Stimulated activated CD4-positive, alpha-beta T cell treated with anti-CD3 and anti-CD28 coated beads, Interleukin-1b, Interleukin-23, amount 100 ng/mL, for 4 hours (primary cell): ENCODE measurements at places on chromosomes 4 and X.

DNA sequence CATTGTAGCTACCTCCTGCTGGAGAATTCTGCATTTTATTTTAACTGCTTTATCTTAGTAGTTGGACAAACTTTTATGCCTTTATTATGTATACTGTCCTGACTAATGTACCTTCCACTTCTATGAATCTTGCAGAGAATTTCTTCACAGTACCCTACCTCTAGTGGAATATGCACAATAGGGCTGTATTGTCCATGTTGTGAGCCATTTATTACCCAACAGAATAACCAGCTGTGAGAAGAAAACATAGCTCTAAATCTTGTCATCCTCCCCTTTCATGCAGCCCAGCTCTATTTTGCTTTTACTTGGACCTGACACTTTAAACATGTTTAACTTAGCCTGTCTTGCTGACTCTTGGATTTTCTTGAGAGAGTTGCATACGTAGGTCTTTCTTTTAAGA, 56.2 kb downstream of the MCUB start:
- DNase-seq = no peak

DNA sequence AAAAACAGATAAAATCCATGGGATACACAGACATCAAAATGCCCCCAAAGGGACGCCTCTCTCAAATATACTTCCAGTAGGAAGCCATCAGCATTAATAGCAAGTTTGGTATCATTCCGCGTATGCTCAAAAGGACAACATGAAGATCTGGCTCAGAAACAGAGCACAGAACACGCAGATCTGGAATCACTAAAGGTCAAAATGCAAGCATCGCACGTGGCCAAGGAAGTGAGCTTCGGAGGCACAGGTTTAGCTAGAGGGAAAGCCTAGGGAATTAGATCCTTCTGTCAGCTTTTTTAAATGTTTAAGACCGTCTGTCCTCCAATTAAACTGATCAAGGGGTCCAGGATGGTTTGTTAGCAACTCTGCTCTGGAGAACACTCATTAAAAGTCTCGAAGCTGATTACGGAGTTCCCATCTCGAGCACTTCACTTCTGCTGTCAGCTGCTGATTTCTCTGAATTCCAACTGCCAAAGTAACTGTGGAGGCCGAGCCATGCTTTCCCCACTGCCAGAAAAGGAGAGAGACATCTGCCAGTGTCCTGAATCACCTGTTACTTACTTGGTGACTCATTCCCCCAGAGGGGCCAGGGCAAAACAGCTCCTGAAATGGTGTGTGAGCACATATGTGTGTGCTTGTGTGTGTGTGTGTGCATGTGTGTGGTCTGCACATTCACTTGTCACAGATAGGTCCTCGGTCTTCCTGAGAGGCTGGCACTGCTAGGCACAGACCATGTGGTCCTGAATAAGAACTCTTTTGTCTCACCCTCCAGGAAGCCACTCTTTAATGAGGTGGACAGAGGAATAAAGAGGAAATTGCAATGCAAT, 177.7 kb upstream of the PPARGC1A start:
- no peak for DNase-seq

GRCh38 chr4:38076153-38076669, 116.0 kb downstream of the PTTG2 start:
- DNase-seq = no peak

DNA sequence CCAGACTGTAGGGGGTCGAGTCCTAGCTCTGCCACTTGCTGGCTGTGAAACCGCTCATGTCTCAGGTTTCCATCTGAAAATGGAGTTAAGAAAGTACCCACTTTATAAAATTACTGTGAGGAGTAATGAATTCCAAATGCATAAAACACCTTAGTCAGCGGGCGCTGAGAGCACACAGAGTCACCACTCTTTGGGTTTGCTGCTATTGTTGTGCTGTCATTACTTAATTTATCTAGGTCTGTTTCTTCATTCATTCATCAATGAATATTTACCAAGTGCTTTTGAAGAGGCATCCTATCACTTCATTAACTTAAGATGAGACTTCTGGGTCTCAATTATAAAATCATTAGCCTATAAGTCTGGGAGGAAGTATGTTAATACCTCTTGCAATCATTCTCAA, 317.3 kb downstream of the FBXW7 start:
- DNase-seq = no peak

- no peak for DNase-seq
Observed at GRCh38 chr4:111391829-111392228, 753.4 kb upstream of the FAM241A start.

- no peak for DNase-seq
Observed at GRCh38 chr4:124304941-124305340, 407.6 kb downstream of the ANKRD50 start.

GRCh38 chr4:23952258-23952657, 62.4 kb upstream of the PPARGC1A start:
- DNase-seq = no peak

DNA sequence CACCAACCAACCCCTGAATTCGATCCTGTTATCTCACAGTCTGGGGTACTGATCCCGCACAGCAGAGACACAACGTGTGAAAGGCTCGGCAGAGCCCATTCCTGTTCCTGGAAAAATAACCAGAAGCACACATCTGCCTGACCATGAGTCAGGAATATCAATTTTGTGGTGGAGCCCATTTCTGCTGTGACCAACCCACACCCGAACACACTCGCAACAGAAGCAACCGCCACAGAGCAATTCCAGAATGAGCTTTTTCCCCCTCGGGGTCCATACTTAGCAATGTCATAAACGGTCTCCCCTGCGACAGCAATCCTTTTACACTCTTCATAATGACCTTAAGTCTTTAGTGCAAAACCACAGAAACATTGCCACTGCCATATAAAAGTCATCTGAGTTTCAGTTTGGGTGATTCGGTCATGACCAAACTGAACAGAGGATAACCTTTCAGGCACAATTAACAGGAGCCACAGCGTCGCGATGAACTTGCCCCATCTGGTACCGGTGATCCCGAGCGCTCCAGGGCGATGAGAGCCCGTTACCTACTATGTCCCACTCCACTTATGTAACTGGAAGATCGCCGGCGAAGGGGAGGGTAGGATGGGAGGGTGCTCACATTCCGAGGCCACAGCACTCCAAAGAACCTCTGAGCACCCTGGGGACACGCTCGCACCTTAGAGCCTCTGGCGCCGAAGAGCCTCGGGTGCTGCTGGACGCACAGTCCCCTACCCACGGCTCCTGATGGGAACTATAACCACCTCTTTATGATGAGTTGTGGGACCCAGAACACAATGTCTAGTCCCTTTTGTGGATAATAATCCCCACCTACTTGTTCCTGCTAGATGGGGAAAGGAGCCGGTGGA, 1.1 kb downstream of the MECP2 start:
- no peak for DNase-seq

DNA sequence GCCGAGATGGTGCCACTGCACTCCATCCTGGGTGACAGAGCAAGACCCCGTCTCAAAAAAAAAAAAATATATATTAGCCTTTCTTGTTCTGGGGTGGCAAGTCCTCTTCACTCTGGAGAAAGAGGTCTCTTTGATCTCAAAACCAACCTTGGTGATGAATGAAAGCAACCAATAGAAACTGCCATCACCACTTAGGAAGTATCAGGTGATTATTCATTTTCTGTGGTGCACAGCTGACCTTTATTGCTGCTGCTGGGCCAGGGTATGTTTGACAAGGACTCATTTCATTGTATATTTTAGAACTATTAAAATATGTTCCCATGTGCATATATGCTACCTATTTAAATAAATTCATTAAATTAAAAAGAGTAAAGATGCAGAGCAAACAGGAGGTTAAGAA, 76.0 kb upstream of the KIT start:
- DNase-seq = no peak

DNA sequence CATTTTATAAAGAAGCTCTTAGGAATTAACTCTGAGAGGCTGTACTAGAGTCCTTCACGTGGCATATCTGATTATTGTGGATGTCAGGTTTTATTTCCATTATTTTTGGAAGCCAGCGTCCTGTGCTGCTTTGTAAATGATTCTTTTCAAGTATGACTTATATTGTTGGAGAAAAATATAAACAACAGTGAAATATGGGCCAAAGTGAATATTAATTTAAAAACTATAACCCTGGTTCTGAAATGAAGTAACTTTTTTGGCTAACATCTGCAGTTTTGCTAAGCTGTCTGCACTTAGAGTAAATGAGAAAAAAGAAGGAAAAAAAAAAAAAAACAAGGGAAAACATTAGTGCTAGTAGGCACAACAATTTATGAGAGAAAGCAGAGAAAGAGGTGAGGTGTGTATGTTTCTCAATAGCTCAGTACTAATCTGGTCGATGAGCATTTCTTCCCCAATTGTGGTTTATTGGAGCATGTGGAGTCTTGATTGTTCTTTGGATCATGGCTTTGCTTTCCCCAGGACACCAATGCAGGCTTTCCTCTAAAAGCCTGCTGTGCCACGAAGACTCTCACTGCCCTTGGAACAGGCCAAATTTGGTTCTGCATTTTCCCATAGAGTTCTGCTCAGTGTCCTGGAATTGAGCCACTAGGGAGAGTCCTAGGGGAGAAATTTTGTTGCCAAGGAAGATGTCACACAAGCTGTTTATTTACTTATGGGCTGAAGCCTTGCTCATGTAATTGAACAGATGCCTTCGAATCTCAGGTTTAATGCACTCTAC, 273.3 kb downstream of the DKK2 start:
- DNase-seq = no peak
